Suprapubic skin (tissue), 4 donors: ENCODE measurements at places on chromosomes 11 and 22. TPM values are rescaled to one million over a fixed set of nuclear protein-coding genes. Genes with fewer than 3 reads are reported as not detected.

The CNIH2 gene
- total RNA-seq, result 2.5 TPM

The RAC2 gene
- 3.3 TPM for total RNA-seq

The RAB38 gene
- total RNA-seq, result 76.6 TPM

The NUDT22 gene
- total RNA-seq, result 66.1 TPM

The SMTNL1 gene
- total RNA-seq, result not detected

The MMP27 gene
- total RNA-seq, result 0.65 TPM

The APOA1 gene
- 2.9 TPM for total RNA-seq

The MOGAT2 gene
- 3.5 TPM for total RNA-seq

The TRIM48 gene
- total RNA-seq, result not detected

The TPBGL gene
- total RNA-seq, result 0.40 TPM

The KCTD17 gene
- total RNA-seq, result 67.0 TPM

The WNT7B gene
- total RNA-seq, result 46.7 TPM

The SMTN gene
- 51.2 TPM for total RNA-seq

The ADM2 gene
- not detected for total RNA-seq

The AGBL2 gene
- not detected for total RNA-seq

The MYEOV gene
- 9.9 TPM for total RNA-seq

The CEP57 gene
- 80.9 TPM for total RNA-seq

The GRAP2 gene
- 9.3 TPM for total RNA-seq

The TREH gene
- not detected for total RNA-seq
